ENCODE measurements at places on chromosomes 5 and 9. TPM values are rescaled to one million over a fixed set of nuclear protein-coding genes. Genes with fewer than 3 reads are reported as not detected.

GRCh38 chr9:33535541-33535940 lies 11.5 kb downstream of the ANKRD18B start:
- no peak for DNase-seq

DNA sequence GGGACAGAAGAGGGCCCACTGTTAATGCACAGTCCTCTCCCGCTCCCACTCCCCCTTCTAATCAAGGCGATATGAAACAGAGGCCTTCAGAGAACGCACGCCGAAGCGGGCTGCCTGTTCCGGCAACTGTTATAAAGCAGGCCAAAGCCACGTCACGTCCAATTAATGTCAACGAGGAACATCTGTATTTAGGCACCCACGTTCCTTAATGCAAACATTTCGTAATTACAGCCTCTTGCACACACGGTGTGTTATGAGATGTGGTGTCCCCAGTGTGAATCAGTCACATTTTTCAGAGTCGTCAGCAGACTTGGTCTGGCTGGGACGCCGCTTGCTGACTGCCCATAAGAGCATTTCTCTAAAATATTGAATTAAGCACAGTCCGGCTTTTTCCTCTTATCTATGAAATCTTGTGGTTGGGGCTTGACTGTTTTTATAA lies 339.0 kb downstream of the NSG2 start:
- DNase-seq = peak; percentile 90

Gene GPR21
- total RNA-seq = 1.9 TPM

Gene WDR36
- 61.7 TPM for total RNA-seq
